ENCODE measurements at places on chromosomes 1 and 21. TPM values are rescaled to one million over a fixed set of nuclear protein-coding genes. Genes with fewer than 3 reads are reported as not detected.

GRCh38 chr1:24142546-24143534 is at the start of gene IL22RA1:
Gene IL22RA1 (minus strand): TSS chr1:24143140. CDS start chr1:24143082, 58 bp downstream.
- H3K4me1 ChIP-seq, result 0 out of 2 replicates have a peak, but pooled peaks cover 2% of the 10 kb centered on the region
- no peak within 1 kb of the TSS for H3K27ac ChIP-seq
- no peak within 1 kb of the TSS for H3K4me3 ChIP-seq
- H3K27me3 ChIP-seq, result no peaks in the 10 kb centered on the region
- no peak for DNase-seq
- H3K36me3 ChIP-seq, result no peaks in the 10 kb centered on the region

DNA sequence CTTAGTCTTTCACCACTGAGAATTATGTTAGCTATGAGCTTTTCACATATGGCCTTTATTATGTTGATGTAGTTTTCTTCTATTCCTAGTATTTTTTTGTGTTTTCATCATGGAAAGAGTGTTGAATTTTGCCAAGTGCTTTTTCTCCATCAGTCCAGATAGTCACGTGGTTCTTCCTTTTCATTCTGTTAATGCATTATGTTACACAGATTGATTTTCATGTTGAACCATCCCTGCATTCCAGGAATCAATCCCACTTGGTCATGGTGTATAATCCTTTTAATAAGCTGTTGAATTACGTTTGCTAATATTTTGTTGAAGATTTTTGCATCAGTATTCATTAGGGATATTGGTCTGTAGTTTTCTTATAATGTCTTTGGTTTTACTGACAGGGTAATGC is 17.7 kb downstream of the FHAD1 start:
- no peaks in the 10 kb centered on the region for H3K36me3 ChIP-seq
- H3K27ac ChIP-seq, result no peak overlapping the region
- no peaks in the 10 kb centered on the region for H3K4me1 ChIP-seq

DNA sequence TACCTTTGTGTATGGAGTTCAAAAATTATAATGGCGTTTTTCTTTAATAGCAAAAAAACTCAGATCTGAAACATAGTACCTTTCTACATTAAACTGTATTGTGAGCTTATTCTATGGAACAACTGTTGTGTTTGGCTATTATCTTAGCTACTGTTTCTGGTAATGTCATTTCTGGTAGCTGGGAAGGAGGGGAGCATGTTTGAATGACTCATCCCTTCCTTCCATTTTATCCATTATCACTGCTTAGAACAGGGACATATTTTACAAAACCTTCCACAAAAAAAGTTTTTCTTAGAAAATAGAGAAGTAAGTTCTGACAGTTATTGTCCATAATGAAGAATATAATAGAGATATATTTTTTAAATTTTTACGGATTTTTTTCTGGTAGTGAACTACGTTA is 128.3 kb downstream of the NRDC start:
- no peak overlapping the region for H3K27ac ChIP-seq
- H3K4me3 ChIP-seq, result no peak overlapping the region
- DNase-seq, result no peak
- H3K36me3 ChIP-seq, result peaks cover 32% of the 10 kb centered on the region
- H3K27me3 ChIP-seq, result no peaks in the 10 kb centered on the region

DNA sequence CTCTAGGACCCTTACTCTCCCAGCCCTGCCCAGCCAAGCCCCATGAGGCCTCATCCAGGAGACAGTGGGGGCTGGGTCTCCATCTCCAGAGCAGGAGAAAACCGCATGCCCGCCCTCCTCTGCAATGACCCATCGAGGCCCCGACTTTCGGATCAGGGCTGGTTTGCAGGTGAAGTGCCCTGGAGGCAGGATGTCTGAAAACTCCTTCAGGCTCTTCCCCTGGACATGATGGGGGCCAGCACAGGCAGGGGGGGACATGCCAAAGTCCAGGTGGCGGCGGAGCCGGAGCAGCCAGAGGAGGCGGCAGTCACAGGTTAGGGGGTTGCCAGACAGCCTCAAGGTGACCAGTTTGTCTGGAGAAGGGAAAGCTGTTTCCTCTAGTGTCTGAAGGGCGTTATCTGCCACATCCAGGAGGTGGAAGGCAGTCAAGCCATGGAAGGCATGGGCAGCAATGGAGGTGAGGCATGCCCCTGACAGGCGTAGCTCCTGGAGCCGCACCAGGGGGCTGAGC is 3.9 kb downstream of the LINGO4 start:
- no peaks in the 10 kb centered on the region for H3K27me3 ChIP-seq
- H3K36me3 ChIP-seq, result no peaks in the 10 kb centered on the region
- no peak overlapping the region for H3K4me3 ChIP-seq
- H3K4me1 ChIP-seq, result no peaks in the 10 kb centered on the region
- H3K27ac ChIP-seq, result no peak overlapping the region

GRCh38 chr1:2391931-2392509 is 379 bp downstream of the RER1 start:
- DNase-seq, result no peak
- H3K4me1 ChIP-seq, result no peaks in the 10 kb centered on the region
- H3K4me3 ChIP-seq, result peak overlapping the region; percentile 81
- no peaks in the 10 kb centered on the region for H3K27me3 ChIP-seq
- H3K36me3 ChIP-seq, result peaks cover 48% of the 10 kb centered on the region
- H3K27ac ChIP-seq, result no peak overlapping the region

DNA sequence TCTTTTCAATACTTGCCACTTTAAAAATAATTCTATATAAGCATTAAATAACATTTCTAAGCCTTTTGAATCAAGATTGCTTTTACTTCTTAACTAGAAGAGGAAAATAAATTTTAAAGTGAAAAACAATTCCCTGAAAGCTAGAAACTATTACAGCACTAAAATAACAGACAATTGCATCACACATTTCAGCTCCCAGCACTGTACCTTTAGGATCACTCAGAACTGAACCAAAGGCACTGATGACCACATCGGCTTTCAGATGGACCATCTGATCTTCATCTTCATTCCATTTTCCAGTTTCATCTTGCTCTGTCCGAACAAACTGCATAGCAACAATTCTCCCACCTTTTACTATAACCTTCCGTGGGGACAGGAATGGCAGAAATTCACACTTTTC is 347.3 kb downstream of the DPYD start:
- DNase-seq, result no peak
- no peaks in the 10 kb centered on the region for H3K4me1 ChIP-seq
- no peak overlapping the region for H3K27ac ChIP-seq
- H3K36me3 ChIP-seq, result no peaks in the 10 kb centered on the region
- H3K4me3 ChIP-seq, result no peak overlapping the region

GRCh38 chr21:34824314-34824713 is 155.5 kb downstream of the CLIC6 start:
- H3K4me3 ChIP-seq, result no peak overlapping the region
- no peaks in the 10 kb centered on the region for H3K4me1 ChIP-seq
- no peak for DNase-seq
- peaks cover 7% of the 10 kb centered on the region for H3K36me3 ChIP-seq
- H3K27ac ChIP-seq, result no peak overlapping the region
- H3K27me3 ChIP-seq, result no peaks in the 10 kb centered on the region

DNA sequence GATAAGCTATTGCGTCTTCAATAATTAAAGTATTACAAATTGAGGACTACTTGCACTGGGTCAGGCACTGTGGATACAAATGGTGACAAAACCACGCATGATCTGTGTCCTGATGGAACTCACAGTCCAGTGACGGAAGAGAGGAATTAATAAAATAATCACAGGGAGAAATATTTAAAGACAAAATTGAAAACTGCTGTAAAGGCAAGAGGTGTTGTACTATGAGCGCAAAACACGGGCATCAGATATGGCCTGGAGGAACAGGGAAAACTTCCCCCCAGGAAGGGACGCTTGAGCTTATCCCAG is 16.6 kb upstream of the SLAMF6 start:
- H3K27me3 ChIP-seq, result no peaks in the 10 kb centered on the region
- no peak overlapping the region for H3K4me3 ChIP-seq
- DNase-seq, result no peak

GRCh38 chr1:44405031-44405797 is at the start of gene RNF220:
Gene RNF220 (plus strand): TSS chr1:44405255.
- peak; percentile 82 for DNase-seq
- no peaks in the 10 kb centered on the region for H3K4me1 ChIP-seq
- H3K4me3 ChIP-seq, result peak within 1 kb of the TSS; percentile 88
- H3K27me3 ChIP-seq, result peaks cover 29% of the 10 kb centered on the region
- no peak within 1 kb of the TSS for H3K27ac ChIP-seq

DNA sequence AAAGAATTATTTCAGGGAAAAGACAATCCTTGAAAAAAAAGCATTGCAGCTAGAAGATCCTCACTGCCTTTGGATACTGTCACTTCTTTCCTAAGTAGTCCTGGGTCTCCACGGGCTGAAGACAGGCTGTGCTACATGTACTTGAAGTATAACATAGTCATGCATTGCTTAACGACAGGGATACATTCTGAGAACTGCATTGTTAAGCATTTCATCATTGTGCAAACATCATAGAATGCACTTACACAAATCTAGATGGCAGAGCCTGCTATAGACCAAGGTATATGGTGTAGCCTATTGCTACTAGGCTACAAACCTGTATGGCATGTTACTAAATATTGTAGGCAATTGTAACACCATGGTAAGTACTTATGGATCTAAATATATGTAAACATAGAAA is 54.0 kb downstream of the KIAA0040 start:
- no peak overlapping the region for H3K27ac ChIP-seq
- DNase-seq, result no peak
- 0 out of 2 replicates have a peak, but pooled peaks cover 2% of the 10 kb centered on the region for H3K27me3 ChIP-seq
- H3K4me3 ChIP-seq, result no peak overlapping the region
- no peaks in the 10 kb centered on the region for H3K4me1 ChIP-seq

- DNase-seq, result no peak
- H3K27ac ChIP-seq, result no peak overlapping the region
- H3K27me3 ChIP-seq, result no peaks in the 10 kb centered on the region
- H3K4me1 ChIP-seq, result no peaks in the 10 kb centered on the region
- H3K4me3 ChIP-seq, result no peak overlapping the region
Observed at GRCh38 chr1:115283249-115283648, 54.8 kb downstream of the NGF start.

- peaks cover 6% of the 10 kb centered on the region for H3K4me1 ChIP-seq
- H3K4me3 ChIP-seq, result no peak overlapping the region
- no peak for DNase-seq
- no peak overlapping the region for H3K27ac ChIP-seq
- H3K36me3 ChIP-seq, result no peaks in the 10 kb centered on the region
- H3K27me3 ChIP-seq, result no peaks in the 10 kb centered on the region
Observed at GRCh38 chr1:40936931-40937339, 42.6 kb upstream of the CTPS1 start.

The OR10Z1 gene
- total RNA-seq, result not detected

The RNU1-1 gene
- total RNA-seq, result 1,874 TPM

The AQP10 gene
- not detected for total RNA-seq

The AXDND1 gene
- 0.46 TPM for total RNA-seq

The DNAJC28 gene
- total RNA-seq, result 3.7 TPM

The NBPF9 gene
- total RNA-seq, result 4.3 TPM

Data from H9 (cell line).